ENCODE measurements at places on chromosomes 5 and 9.

DNA sequence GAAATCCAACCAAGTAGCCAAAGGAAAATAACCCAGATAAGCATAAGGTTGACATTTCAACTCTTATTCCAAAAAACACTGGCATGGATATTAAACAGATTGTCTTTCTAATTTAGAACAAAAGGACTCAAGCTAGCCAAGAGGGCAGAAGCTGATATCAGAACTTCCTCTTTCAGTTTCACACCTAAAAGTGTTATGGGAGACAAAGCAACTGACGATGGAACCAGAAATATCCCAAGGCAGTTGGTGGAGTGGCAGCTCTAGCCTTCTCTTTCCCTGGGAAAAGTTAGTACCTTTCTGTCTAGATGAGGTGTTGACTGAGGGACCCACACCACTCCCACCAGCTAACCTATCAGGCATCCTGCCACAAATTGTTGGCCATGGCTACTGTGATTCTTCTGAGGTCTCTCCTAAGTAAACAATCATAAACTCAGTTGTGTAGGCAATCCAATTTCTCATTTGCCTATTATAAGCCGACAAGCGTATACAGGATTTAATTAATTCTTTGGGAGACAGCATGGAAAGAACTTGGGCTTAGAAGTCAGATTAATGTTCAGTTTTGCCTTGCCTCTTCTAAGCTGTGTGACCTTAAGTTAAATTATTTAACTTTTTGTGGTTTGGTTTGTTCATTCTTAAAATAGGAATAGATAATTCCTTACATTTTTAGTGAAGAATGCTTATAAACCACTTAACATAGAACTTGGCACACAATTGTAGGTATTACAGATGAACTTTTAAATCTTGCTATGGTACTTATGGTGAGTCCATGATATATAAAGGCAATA is 110.9 kb upstream of the ADAMTSL1 start:
- peak; percentile 21 for DNase-seq

GRCh38 chr5:118461436-118461835 is 526.9 kb downstream of the DTWD2 start:
- no peak for DNase-seq

DNA sequence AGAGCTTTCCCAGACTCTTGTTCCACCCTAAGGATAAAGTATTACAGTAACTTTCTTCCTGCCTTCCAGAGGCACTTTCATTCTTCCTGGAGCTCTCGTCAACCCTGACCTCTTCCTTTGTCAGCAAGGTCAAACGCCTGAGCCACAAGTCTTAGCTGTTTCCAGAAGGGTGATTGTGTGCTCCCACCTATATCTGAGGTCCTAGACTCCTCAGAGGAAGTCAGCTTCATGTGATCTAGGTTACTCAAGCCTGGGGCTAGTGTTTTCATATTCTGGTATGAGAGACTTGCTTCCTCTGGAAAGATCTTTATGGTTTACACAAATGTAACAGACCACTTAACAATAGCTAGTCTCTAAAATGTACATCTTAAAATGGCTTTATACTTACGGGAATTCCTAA is 5.4 kb upstream of the FAM120A start:
- no peak for DNase-seq

DNA sequence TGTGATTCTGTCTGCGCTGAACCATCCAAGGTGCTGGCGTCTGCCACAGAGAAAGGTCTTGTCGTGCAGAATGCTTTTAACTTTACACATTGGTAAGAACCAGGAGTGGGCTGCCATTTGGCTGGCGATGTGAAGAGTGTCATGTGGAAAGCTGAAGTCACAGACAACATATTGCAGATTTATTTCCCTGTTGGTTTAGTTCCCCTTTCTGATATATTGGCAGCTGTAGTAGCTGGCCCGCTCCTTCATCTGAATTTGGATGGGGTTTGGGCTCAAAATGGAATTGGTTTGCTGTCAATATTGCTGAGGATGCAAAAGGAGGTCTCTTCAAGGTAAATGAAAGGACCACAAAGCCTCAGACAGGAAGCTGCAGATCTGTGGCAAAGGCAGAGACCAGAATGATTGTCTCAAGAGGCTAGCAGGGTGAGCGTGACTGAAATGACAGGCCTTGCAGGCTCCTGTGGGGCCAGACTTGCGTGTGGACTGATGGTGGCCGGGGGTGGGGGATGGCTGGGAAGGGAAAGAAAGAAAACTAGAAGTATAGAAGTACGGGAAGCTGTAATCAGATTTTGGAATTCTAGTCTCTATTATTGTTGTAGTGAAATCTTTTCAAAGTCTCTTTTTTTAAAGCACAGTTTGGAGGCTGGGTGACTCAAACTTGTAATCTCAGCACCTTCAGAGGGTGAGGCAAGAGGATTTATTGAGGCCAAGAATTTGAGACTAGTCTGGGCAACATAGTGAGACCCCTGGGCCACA is 25.1 kb upstream of the CD180 start:
- peak; percentile 41 for DNase-seq

DNA sequence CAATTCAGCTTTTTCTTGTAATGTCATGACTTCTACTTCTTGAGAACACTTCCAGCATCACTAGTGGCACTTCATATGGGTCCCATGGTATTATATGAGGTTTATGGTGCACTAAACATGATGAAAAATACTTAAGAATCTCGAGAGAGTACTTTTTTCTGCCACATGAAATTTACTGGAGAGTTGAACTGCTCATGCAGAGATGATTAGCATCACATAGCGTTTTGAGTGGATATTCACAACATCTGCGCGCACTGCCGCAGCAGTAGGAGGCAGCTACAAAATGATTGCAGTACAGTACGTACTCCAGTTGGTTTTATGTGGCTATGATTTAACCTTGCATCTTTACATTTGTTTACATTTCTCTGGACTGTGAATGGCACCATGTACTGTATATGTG is 14.7 kb downstream of the RAD1 start:
- no peak for DNase-seq

GRCh38 chr5:10540951-10541646 is 22.8 kb upstream of the ANKRD33B start:
- no peak for DNase-seq

GRCh38 chr5:38961691-38962090 is 112.5 kb downstream of the RICTOR start:
- no peak for DNase-seq
